Stimulated activated CD4-positive, alpha-beta T cell treated with anti-CD3 and anti-CD28 coated beads, TNF-alpha, amount 100 ng/mL, for 48 hours (primary cell): ENCODE measurements at places on chromosomes 16 and 17.

GRCh38 chr17:4540687-4541327 lies 14.4 kb downstream of the MYBBP1A start:
- no peak for DNase-seq

GRCh38 chr17:38349097-38349730 lies 2.4 kb upstream of the SOCS7 start:
- DNase-seq, result peak; percentile 71

DNA sequence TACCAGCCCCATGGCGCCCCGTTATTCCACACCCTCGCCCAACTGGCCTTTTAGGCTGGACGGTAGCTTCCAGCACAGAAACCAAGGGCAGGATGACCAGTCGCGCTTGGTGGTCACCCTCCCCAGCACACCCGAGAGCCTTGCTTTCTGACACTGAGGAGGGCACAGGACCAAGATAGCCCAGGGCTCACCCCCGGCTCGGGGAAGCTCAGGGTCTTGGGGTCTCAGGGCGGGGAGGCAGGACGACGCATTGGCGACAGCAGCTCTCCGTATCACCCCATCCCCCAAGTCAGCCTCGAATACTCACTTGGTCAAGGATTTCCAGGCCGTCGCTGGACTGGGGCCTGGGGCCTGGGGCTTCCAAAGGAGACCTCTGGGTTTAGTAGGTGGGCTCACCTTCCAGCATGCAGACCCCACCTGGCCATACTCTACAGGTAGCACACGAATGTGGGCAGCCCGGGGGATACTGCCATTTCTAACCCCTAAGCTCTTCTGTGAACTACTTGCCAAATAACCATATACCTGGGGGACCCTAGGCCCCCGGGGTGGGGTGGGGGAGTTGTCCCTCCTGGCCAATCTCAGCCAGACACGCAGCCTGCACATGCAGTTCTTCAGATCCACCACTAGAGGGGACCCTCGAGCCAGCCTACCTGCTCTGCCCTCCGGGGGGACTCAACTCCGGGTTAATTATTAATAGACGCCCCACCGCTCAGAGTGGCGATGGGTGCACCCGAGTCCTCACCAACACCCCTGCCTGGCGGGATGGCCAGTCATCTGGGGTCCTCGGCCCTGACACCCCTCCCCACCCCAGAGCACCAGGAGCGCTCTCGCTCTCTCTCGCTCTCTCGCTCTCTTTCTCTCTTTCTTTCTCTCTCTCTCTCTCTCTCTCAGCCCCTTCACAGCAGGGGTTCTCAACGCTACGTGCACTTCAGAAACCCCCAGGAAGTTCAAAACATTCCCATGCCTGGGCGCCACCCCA lies 30.0 kb downstream of the TBC1D16 start:
- no peak for DNase-seq

GRCh38 chr16:23907903-23908302 lies 72.1 kb downstream of the PRKCB start:
- no peak for DNase-seq

GRCh38 chr17:39927929-39928857 lies 661 bp downstream of the LRRC3C start:
- no peak for DNase-seq

DNA sequence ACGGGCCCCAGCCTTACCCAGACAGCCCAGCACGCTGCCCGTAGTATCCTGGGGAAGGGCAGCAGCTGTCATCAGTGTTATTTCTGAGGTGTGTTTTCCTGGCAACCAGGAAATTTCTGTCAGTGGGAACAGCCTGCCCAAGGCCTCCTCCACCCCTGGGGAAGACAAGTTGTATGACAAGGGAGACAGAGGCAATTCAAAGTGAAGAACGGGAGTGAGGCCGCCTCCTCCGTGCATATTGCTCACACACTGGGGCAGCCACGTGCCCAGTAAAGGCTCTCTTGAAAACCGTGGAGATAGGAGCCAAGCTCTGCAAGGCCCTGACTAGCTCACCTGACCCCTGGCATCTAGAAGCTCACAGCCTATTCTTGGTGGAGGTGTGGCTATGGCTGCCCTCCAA lies 57.6 kb downstream of the RAI1 start:
- DNase-seq, result no peak

DNA sequence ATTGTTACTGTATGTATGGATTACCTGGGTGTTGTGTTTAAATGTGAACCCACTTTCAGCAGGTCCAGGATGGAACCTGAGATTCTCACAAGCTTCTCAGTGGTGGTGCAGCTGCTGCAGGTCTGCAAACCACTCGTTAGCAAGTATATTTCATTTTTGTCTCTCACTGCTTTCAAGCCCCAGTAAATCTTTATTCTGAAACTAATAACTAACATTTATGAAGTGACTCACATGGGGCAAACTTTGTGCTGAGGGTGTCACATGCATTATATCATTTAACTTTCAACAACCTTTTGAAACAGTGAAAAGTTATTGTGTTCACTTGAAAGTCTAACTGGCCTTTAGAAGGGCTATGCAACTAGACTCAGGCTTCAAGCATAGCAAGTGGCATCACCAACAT lies 98.9 kb upstream of the DYNLRB2 start:
- DNase-seq, result no peak

DNA sequence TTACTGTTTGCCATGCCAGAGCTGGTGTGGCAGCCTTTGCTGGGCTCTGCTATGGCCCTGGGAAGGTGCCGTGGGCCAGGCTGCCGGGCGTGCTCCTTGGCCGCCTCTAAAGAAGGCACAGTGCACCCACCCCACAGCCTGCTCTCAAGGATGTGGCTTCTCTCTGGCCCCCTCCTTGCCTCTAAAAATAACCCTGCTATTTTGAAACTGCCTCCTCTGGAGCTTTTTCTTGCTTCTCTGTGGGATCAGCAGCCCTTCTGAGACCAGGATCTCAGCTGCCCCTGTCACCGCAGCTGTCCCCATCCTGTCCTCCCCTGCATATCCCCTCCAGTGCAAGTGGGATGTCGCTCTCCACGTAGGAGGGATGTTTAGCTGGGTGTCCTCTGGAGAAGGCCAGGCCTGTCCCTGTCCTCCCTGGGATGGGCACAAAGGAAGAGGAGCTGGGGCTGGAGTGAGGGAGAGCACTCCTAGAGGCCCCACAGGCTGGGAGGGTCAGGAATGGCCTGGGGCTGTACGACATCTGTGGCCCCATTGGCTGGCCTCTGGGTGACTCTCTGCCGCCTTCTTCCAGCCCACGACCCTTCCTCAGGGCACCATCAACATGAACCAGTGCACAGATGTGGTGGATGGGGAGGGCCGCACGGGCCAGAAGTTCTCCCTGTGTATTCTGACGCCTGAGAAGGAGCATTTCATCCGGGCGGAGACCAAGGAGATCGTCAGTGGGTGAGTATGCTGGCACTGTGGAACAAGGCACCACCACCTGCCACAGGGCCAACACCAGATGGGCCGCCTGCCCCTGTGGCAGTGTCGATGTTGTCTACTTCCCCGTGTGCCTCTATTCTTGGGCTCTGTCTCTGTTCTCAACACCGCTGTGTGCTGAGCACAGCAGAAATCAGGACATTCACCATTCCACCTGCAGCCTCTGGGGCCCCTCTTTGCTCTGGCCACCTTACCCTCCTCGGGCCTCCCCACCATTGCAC lies 79.7 kb downstream of the PLD6 start:
- no peak for DNase-seq

GRCh38 chr16:7209598-7209997 lies 123.0 kb upstream of the RBFOX1 start:
- DNase-seq, result no peak

DNA sequence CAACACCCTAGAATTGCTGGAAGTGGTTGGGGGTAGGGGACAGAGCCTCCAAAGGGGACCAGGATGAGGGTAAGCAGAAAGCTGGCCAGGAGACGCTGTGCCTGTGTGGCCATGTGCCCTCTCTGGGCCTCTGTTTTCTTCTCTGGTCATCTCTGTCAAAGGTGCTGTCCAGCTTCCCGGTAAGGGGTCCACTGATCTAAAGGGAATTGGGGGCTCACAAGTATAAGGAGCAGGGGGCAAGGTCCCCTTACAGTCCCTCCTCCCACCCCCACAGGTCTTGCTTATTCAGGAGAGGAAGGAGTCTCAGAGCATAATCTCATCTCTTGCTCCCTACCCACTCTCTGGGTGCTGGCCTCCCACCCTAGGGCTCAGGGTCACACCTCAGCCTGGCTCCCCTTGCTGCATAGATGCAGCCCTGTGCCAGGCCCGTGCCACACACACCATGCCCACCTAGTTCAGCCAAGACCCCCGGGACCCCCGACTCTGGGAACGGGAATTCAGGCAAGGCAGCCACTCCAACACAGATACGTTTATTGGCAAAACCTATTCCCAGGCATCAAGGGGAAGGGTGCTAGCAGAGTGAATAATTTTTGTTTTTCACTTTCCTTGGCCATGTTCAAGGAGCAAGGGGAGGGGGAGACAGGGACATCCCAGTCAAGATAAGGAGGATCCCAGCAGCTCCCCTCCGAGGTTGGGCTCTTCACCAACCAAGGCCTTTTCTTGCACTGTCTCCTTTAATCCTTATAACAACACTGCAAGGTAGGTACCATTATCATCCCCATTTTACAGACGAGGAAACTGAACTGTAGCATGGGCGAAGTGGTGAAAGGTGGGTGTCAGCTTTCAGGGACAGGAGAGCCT lies 19.8 kb downstream of the SLC4A1 start:
- no peak for DNase-seq

DNA sequence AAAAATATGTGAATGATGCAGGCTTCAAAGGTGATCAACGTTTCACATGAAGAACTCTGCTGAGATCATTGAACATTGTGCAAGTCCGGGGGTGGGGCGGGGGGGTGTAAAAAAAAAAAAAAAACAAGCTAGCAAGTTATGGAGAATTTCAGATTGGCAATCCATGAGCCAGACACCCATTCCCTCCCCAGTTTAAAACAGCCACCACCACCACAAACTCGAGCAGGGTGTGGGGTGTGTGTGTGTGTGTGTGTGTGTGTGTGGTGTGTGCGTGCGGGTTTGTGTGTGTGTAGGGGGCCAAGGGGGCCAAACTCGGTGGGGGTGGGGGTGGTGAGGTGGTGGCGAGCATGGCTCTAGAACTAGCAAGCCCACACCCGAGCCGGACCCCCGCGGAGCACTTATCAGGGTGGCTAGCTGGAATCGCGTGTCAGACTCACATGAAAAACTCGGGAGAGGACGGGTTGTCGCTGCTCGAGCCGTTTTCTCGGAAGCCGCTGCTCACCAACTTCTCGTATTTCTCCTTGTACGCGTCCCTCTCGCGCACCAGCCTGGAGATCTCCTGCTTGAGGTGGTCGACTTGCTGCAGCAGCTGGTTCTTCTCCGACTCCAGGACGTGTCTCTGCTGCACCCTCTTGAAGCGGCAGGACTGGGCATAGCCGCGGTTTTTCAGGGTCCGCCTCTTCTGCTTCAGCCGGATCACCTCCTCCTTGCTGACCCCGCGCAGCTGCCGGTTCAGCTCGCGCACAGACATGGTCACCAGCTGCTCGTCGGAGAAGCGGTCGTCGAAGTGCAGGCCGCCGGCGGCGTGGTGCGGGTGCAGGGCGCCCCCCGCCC lies 2.0 kb downstream of the MAF start:
- DNase-seq, result no peak

DNA sequence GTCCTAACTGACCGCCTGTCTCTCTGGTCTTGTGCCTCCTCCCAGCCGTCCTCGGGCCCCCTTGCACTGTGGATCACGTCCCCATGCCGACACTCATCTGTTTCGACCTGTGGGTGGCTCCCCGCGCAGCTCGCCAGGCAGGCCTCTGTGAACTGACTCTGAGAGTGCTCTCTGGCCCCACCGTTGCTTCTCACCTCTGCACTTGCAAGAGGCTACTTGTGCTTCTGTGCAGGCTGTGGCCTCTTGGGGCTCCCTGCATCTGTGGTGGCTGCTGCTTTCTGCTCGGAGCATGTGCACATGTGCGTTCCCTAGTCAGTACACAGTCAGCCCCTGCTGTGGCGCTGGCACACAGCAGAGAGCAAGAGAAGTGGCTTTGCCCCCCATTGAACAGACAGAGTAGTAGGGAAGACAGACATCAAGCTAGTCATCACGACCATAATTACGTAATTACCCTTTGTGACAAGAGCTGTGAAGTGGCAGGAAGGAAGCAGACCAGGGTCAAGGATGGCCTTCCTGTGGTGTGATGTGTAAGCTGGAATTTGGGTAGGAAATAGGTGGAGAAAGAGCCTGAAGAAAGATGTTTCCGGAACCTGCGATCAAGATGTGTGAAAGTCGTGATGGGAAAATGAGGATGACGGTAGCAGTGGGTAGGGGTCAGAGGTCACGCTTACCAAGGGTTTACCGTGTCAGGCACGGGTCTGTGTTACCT lies 256.0 kb upstream of the CACNG5 start:
- DNase-seq, result no peak

DNA sequence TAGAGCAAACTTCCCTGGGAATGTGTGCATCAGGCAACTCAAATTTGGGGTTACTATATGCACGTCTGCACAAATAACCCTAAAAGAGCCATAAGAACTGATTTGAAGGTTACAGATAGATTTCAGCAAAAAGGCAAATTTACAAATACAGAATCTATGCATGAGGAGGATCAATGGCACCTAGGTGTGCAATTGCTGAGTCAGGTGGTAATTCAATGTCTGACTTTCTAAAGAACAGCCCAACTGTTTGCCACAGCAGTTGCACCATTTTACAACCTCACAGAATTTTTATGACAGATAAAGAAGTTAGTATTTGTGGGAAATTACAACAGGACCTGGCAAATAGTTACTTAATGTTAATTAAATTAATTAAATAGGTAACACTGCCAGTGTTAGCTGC lies 405.5 kb downstream of the TMEM114 start:
- DNase-seq, result no peak
